ENCODE measurements at places on chromosomes 1 and 21. TPM values are rescaled to one million over a fixed set of nuclear protein-coding genes. Genes with fewer than 3 reads are reported as not detected.

Gene F13B
- under 0.01 TPM for total RNA-seq

Gene ANXA9
- total RNA-seq = under 0.01 TPM

- peak; percentile 86 for DNase-seq
Measured at GRCh38 chr1:18149027-18149641, 41.5 kb downstream of the IGSF21 start.

Gene TMEM125
- not detected for total RNA-seq

DNA sequence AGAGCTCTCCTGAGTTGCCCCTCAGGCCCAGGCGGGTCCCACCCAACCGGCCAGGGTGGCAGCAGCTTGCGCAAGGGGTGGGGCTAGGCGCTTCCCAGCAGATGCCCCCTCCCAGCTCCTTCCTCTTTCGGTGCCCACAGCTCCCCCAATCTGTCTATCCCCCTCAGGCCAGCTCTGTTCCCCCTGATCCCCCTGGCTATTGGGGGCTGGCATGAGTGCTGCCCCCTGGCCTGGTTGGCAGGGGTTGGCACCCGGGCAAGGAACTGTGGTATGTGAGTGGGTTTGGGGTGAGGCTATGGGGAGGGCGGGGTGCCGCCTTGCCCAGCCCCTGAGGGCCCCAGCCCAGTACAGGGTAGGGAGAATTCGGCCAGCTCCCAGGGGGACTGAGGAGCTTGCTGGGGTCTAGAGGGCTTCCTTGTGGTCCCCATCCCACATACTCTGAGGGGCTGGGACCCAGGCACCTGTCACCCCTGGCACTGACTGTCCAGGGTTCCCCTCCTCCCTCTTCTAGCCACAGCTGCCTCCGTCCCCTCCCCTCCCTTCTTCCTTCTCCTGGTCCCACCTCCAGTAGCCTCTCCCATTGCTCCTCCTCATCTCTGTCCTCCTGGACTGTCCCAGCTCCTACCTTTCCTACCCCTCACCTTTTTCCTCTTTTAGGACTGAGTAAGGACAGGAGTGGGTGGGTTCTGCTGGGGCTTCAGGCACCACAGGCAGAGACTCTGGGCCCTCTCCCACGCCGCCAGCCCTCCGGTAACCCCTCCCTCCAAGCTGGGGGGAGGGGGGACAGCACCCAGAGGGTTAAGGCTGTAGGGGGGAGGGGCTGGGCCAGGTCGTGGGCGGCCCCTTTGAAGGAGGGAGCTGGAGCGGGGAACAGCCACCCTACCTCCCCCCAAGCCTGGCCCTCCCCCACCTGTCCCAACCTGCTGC is 5.7 kb downstream of the ZBTB7B start:
- DNase-seq = peak; percentile 81

DNA sequence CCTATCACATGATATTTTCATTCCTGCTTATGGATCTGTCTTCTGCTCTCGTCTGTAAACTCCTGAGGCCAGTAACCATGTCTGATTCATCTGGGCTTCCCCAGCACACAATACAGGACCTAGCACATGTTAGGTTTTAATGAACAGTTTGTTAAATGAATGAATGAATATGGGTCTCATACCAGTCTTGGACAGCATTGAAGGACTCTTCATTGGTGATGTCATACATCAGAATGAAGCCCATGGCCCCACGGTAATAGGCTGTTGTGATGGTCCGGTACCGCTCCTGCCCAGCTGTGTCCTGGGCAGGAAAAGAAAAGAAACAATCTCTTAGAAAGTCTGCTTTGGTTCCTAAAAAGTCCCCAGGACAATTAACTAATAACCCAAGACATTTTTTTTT is 53.4 kb downstream of the RAB3B start:
- DNase-seq = no peak

Gene ARHGEF16
- not detected for total RNA-seq

DNA sequence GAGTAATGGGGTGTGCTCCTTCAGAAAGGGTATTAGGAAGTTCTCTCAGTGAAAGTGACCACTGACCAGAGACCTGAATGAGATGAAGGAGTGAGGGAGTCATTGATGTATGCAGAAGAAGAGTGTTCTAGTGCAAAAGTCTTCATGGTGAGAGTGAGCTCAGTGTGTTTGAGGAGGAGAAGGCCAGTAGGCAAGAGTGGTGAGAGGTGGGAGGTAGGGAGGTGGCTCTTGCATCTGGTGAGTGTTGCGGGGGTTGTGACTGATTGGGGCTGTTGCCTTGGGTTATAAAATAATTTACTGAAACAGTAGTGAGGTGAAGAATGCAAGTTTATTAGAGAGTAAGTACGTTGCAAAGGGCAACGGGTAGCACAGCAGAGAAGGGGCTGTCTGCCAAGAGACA is 26.2 kb downstream of the FMN2 start:
- no peak for DNase-seq

Gene LCE1B
- not detected for total RNA-seq

GRCh38 chr1:171934664-171935063 is 93.4 kb downstream of the DNM3 start:
- no peak for DNase-seq

All from osteoblast (primary cell).